Hippocampal formation (tissue), 2 donors: ENCODE measurements at places on chromosomes 11 and 22.

DNA sequence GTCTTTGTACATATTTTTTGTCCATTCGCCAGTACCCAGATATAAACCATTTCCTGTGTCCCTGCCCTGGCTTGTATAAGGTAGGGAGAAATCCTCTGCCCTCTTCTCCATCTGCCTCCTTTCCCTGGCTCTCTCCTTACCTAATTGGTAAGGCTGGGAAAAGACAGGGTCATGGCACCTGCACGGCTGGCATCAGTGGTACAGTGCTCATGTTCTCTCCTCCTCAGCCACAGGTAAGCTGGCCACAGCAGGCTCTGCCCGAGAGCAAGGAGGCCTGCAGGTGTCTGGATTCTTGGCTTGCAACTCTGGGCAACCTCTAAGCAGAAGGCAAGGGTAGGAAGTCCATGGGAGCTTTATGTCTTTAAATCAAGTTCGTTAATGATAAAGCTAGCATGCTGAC is 419.9 kb downstream of the BUD13 start:
- no peak for DNase-seq

DNA sequence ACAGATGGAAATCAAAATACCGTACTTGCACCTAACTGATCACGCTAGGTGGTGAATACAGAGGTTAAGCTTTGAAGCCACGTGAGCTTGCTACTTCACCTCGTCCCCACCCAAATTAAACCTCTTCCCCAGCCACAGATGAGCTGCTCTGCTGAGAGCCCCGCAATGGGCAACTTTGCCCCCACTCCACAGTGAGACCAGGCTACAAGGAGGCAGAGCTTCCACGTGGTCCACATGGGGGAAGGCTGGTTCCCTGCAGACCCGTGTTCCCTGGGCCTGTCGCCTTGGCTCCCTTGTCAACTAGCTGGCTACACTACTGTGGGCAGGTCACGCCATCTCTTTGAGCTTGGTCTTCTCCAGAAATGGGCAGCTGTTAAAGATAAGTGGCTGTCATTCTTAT is 10.9 kb downstream of the CD5 start:
- DNase-seq = no peak

DNA sequence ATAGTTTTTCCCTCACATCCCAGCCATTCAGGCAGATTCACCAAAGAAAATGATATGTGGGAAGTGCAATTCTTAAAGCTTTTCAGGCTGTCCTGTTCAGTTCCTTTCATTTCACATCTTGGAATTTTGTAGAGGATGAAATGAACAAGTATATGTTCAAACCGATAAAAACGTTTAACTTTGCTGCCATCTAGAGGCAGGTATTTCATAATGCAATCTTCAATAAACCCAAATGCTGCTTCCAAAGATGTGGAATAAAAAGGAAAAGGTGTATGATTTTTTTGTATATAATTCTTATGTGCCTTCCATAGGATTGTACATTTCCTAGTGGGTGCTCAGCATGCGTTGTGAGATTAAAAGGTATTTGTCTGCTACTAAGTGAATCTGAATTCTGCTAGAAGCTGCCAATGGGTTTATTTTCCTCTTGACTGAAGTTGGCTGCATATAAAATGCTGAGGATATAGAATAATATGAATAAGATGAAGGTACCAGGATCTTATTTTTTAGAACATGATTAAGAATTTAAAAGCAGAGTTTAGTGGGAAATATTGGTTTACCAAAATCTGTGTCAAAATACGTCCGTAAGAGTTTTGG is 199.3 kb downstream of the PGR start:
- peak; percentile 86 for DNase-seq

- DNase-seq = no peak
These were observed 25.8 kb downstream of the TPCN2 start for GRCh38 chr11:69074375-69075140.

- DNase-seq = peak; percentile 93
These were observed 91.9 kb upstream of the BID start for GRCh38 chr22:17866127-17866526.

GRCh38 chr22:33743756-33744155 is 176.5 kb downstream of the LARGE1 start:
- DNase-seq = no peak

DNA sequence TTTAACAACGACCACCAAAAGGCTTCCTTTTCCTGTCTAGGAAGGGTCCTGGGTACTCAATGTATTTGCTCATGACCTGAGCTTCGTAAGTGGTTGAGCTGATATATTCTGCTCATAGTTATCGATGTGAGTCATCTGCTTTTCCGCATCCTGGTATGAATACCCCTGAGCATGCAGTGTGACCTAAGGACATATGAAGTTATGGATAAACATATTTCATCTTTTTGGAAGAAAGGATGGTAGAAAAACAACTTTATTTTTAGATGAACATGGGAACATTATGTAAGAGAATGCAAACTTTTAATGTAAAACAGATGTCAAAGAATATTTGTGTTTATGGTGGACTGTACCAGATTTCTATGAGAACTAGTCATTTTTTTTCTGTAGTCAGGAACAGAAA is 28.4 kb downstream of the TRPC6 start:
- DNase-seq = no peak

DNA sequence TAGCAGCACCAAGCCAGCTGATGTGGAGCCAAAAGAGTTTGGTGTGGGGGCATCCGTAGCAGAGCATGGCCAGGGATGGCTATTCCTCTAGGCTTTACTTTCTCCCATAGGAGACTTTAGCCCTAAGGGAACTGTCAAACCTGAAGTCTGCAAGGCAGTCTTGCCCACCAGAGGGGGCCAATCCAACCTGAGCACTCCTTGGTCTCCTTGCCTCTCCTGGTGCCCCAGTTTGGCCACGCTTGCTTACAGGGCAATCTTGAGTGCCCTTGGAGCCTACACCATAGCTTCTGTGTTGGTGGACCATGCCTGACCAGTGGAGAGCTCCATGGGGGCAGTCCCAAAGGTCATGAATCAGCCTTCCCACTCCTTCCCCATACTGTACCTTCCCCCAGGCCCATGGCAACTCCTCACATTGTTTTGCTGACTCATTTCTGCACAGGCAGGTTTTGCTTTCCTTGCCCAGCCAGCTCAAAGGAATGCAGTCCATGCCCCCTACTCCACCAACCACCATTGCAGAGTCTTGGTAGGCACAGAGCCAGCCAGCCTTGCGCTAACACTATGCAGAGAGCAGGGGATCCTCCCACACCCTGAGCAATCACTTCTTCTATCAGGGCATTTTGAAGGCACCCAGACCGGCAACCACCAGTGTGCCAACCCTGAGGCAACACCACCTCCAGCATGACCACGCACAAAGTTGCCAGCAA is 1421.2 kb upstream of the RAG2 start:
- no peak for DNase-seq

GRCh38 chr11:123301696-123302400 is 106.8 kb upstream of the CLMP start:
- DNase-seq = peak; percentile 32
